NCI-H774 (cell line): ENCODE measurements at places on chromosomes 1 and 21.

DNA sequence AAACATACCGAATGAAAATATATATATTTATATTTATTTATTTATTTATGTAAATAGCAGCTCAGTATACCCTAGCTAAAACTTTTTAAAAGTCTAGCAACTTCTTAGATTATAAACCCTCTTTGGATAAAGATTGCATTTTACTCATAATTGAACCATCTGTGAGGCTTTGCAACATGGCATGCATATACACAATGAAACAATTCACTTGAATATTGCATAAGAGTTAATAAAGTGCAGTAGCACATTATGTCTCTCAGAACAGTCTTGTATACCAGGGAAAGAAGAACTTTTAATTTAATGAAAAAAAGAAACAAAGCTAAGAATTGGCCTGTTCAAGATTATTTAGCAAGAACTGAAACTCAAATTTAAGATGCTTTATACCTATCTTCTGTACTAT is 1363.9 kb upstream of the ADGRL2 start:
- DNase-seq = no peak

- DNase-seq = no peak
These were observed 311.5 kb upstream of the DEPDC1 start for GRCh38 chr1:68808351-68808750.

DNA sequence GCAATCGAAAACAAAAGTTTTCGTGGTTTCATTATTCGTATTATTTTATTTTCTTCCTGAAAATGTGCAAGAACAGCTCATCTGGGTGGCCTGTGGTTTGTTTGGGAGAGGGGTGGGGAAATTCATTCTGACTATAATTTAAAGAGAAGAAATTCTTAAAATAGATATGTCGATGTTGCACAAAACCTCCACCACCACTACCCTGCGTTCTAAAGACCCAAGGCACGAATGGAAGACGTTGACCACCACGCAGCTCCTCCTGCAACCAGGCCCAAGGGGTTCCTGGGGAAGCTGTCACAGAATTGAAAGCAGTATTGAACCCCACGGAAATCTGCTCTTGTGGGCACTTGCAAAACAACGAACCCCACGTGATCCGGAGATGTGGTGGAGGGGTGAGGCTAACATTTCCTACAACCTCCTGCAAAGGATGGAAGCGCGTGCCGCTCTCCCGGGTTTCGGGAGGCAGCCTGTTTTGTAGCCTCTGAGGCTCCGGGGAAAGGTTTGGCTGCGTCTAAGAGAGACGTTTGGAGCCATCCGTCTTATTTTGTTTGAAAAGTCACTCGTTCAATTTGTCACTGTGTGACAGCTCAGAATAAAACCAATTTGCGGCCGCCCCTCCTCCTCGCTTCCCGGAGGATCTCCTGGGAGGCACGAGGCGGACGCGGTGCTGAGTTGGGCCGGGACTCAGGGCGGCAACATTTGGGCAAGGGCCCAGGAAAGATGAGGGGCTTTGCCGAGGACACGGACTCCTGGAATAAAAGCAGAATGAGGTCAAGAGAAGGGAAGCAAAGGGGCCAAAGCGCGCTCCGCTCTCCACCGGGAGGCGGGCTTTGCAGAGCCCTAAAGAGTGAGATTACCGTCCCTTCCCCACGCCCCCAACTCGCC is 810 bp upstream of the HLX start:
- no peak for DNase-seq

GRCh38 chr1:57192222-57192621 is 226.4 kb upstream of the C8B start:
- DNase-seq = no peak

GRCh38 chr1:61005614-61006580 is 76.5 kb upstream of the NFIA start:
- no peak for DNase-seq
